ENCODE measurements at places on chromosomes 16 and 17.

GRCh38 chr17:49249292-49249794, 18.8 kb upstream of the PHOSPHO1 start:
- DNase-seq, result no peak

DNA sequence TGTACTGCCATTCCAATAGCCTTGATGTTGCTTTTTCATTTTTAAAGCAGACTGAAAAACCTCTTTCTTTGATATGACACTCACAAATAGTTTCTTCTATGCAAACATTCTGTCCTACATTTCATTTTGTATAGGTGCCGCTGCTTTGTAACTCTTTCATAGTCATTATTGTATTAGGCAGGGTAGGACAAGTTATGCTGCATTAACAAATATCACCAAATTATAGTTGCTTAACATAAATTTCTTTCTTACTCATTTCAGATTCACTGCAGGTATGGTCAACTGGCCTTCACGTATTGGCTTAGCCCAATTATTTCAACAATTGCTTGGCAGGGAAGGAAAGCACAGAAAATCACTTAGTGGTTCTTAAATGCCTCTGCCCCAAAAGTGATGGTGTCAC, 70.8 kb downstream of the GPR139 start:
- no peak for DNase-seq

DNA sequence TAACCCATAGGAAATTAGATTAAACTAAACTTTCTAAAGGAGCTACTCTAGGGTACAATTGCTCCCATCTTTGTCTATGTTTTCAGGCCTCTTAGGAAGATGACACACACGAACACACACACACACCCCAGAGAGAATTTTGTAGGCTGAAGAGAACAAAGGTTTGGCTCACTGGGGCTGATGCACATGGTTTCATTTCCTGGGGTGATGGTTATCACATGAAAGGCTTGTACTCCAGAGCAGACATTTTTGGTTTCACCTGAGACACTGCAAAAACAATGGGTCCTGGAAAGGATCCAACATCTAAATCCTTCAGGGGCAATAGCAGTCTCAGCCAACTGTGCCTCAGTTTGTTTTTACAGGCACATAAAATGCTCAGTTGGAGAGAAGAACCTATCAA, 62.8 kb downstream of the GRB7 start:
- no peak for DNase-seq

DNA sequence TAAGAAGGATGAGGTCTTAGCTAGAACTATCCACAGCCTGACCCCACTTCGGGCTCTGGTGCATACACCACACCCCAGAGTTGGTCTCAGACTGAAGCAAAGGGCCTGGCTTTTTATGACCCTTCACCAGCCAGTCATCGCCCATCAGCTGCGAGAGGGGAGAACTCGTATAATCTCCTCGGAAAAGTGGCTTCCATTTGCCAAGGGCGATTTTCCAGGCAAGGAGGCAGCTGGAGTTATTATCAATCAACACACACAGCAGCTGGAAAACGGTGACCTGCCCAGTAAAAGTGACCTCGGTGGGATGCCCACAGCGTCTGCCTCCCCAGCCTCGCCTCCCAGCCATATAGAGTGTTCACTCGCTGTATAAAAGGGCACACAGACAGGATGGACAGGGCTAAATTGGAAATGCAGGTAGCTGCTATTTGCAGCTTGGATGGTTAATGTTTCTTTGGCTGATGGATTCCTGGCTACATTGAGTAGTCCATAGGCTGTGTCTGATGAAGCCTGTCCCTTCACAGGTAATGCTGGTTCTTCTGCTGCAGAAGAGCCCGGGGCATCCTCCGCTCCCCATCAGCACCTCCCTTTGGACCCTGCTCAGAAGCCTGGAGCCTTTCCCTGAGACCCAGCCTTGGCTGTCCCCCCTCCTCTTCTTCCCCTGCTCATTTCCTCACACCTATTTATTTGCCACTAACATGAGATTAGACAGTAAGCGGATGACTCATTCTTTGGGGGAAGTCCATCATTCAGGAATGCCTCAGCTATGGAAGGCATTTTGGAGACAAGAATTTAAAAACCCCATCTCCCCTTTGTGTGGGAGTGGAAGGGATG, 45.7 kb downstream of the TMEM186 start:
- no peak for DNase-seq

DNA sequence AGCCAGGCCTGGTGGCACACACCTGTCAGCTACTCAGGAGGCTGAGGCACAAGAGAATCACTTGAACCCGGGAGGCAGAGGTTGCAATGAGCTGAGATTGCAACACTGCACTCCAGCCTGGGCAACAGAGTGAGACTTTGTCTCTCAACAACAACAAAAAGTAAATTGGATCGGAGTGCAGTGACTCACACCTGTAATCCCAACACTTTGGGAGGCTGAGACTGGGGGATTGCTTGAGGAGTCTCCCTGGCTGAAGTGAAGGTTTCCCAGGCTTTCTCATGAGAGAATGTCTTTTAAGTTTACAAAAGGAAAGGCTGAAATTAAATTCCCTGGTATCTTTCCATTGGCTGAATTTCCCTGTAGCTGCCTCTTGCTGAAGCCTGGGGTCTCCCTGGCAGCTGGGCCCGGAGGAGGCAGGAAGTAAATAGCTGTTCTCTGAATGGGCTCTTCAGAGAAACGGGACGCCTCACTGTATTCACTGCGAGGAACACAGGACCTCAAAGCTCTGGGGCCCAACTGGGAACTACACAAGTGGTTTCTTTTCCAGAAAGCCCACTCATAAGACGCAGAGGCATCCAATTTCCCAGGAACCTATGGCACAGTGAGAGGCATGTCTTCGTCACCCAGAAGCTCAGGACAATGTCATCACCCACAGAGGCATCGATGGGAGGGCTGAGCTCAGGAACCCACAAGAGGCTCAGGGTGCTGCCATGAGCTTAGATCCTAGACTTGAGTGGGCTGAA, 77.4 kb upstream of the SMURF2 start:
- no peak for DNase-seq

DNA sequence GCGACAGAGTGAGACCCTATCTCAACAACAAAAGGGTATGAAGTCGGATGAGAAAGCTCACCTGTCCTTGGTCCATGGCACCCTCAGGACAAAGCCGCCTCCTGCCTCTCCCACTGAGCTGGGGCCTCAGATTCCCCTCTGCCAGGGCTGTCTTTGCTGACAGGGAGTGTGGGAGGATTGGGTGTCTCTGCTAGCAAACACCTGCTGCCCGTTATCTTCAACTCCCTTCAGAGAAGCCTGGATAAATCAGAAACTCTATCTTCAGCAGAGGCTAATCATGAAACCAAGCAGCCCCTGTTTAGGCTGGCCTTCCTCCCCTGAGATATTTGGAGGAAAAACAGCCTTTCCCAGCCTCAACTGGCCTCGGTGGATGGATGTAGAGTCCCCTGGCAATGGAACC, 36.3 kb upstream of the CDH1 start:
- DNase-seq, result no peak

- no peak for DNase-seq
These were observed 6.6 kb downstream of the ZNF319 start for GRCh38 chr16:57993897-57994296.

GRCh38 chr17:27496437-27496943, 40.2 kb downstream of the KSR1 start:
- DNase-seq, result no peak

- no peak for DNase-seq
These were observed 18.7 kb downstream of the DNASE1 start for GRCh38 chr16:3673201-3673600.
